Stimulated activated CD4-positive, alpha-beta T cell treated with anti-CD3 and anti-CD28 coated beads, Interleukin-4, amount 100 ng/mL, for 1 hour (primary cell): ENCODE measurements at places on chromosomes 7 and 10.

DNA sequence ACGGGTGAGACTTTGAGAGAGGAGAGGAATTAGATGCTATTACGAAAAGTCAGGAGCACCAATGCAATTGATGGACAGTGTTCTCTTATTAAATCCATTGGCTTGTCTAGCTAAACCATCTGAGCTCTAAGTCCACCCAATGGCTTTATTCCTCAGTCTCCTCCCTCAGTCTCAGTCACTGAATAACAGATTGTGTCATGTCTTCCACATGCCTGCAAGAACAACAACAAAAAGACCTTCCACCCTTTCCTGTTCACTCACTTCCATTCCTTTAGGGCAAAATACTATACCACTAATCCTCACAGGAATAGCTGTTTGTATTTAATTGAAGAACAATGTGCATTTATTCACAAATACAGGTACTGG, 154.8 kb upstream of the LAMB4 start:
- DNase-seq: no peak

- DNase-seq: no peak
These were observed 43.1 kb downstream of the BRAF start for GRCh38 chr7:140881507-140882228.

DNA sequence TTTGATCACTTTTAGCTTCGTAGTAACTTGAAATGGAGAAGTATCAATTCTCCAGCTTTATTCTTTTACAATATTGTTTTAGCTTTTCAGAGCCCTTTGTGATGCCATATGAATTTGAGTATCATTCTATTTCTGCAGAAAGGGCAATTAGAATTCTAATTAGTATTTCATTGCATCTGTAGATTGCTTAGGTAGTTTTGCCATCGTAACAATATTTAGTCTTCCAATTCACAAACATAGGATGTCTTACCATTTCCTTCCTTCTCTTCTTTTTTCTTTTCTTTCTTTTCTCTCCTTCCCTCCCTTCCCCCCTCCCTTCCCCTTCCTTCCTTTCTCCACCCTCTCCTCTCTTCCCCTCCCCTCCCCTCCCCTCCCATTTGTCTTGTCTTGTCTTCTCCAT, 105.0 kb downstream of the MAPK8 start:
- no peak for DNase-seq

DNA sequence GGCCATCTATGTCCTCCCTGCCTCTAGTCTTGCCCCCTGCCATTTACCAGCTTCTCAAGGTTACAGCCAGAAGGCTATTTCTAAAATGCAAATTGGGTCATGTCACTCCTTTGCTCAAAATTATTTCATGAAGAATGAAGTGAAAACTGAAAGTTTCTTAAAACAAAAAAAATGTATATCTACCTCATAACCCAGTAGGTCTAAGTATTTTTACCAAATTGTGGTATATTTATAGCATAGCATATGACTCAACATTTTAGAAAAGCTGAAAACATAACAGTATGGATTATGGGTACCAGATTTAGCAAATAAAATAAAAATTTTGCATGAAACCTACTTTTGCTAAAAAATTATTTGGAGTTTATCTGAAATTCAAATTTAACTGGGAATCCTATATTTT, 78.4 kb downstream of the SLC16A9 start:
- no peak for DNase-seq

DNA sequence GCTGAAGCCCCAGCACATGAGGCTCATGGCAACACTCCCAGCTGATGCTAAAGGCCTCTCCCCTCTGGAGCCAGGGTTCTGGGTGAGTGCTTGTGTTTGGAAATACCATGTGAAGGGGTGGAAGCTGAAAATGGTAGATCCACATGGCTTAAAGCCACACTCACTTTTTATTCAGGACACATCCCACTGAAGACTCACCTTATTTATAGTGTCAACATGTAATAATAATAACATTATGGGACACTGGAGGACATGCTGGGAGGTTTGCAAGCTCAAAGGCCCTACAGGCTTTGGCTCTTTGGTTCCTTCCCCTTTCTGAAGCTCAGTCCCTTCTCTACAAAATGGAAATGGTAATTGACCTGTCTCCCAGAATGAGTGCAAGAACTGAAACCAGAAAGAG, 318.0 kb downstream of the GRID1 start:
- DNase-seq: no peak

- no peak for DNase-seq
These were observed 54.7 kb downstream of the STEAP1B start for GRCh38 chr7:22445140-22445743.

DNA sequence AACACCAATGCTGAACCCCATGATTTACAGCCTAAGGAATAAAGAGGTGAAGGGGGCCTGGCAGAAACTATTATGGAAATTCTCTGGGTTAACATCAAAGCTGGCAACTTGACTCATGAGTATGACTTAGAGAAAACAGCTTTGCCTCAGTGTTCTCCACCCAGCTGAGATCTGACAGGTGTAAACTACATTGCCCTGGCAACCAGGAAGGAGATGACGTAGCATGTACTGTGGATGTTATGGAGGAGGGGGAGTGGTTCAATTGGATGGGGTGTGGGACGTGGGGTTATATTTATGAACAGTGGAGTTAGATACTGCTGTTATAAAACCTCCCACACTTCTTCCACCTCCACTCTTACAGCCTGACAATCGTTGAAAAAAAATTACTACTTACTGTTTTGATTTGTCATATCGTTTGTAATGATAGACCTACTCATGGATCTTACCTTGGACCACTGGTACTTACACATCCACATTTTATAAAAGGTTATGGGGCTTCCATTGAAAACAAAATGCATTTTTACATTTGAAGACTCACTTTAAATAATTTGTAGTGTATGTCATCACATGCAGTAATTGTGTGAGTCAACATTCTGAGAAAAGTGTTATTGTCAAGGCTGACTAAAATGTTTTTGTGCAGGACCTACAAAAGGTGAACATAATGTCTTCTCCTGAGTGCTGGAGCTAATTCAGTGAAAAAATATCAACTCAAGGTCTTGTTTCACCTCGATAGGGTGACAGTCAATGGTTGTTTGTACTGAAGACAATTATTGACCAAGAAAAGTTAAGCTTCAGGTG, 6.4 kb downstream of the OR2F1 start:
- DNase-seq: no peak

DNA sequence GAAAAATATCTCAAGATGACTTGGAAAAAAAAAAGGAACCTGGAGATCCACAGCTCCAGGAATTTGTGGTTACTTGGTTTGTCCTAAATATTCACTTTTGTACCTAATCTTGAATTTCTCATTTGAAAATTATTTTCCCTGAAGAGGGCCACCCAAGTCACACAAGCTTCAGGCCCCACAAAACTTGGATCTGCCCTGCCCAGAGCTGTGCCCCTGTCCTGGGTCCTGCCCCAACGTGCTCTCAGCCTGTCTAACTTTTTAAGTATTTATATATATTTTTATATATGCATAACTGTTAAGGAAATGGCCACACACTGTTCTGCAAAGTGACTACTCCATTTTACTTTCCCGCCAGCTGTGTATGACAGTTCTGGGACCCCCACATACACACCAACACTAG, 123.5 kb downstream of the ARHGAP22 start:
- no peak for DNase-seq

DNA sequence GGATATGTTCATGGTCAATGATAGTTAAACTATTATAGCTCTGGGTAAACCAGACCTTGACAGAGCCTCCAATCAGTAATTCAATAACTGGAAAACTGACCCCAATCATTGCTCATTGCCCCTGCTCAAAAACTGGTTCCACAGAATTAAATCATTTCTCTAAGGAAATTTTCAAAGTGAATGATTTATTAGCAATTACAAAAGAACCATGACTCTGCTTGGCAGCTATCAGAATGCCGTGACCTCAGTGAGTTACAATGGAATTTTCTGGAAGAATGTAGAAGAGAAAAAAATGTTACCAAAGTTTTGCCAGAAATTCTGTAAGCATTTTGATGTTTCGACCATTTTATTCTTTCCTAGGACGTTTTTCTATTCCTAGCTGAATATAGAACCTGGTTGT, 106.8 kb upstream of the APBB1IP start:
- DNase-seq: no peak

DNA sequence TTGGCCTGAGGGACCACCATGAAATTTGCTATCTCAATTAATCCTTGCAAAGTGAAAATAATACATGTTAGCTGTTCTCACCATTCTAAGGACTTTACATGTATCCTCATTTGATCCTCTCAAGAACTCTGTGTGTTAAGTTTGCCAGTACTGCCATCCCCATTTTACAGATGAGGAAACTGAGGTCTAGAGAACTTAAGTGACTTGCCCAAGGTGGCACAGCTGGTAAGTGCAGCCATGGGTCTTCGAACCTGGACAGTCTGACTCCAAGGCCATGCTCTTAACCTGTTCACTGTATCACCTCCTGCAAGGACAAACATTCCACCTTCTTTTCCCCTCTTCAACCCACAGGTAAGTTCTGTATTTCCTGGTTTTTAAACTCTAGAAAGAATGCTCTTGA, 85.3 kb upstream of the NFE2L3 start:
- DNase-seq: no peak

- no peak for DNase-seq
These were observed 24.9 kb downstream of the C10orf71 start for GRCh38 chr10:49323896-49324270.

DNA sequence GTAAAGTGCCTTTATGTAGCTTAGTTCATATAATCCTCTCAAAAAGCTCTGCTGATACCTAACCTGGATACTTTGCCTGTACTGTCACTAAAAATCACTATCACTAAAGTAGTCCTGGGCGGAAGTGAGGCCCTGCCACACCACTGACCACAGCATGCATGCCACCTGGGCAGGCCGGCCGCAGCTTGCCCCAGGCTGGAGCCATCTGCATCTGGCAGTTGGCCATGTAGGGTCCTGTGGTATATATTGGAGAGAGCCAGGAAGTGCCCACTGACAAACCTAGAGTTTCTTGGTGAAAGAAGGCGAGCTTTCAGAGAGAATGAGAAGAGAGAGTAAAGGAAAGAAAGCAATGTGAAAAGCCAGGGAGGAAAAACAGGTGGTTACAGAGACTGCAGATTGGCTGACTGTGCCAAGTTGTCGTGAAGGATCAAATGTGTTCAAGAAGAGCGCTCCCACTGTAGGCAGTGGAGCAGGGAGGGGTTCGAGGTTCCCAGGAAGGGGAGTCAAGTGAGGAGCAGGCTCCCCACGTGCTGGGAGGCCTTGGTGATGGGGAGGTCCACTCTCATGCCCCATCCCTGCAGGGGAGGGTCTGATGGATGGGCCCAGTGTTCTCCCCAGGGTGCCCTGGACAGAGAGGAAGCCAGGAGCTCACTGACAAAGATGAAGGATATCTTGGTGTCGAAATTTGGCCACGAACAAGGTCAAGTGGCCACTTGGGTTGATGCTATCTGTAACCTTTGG, 13.6 kb downstream of the LOXL4 start:
- DNase-seq: no peak

DNA sequence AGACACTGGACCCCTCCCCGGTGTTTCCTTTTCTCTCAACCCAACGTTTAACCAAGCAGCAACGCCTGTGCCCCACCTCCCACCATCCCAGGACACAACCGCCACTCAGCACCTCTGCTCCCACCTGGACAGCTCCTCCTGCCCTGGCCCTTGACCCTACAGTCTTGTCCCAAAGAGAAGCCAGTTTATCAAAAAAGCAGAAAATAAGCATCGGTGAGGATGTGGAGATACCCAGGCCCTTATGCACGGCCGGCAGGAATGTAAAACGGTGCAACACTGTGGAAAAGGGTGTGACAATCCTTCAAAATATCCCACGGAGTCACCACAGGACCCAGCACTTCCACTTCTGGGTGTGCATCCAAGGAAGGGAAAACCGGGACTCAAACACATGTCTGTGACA, 176.2 kb upstream of the RNF32 start:
- DNase-seq: no peak

- DNase-seq: no peak
These were observed 10.8 kb upstream of the XPNPEP1 start for GRCh38 chr10:109933984-109934565.

GRCh38 chr7:158403013-158403821, 184.4 kb downstream of the PTPRN2 start:
- no peak for DNase-seq

DNA sequence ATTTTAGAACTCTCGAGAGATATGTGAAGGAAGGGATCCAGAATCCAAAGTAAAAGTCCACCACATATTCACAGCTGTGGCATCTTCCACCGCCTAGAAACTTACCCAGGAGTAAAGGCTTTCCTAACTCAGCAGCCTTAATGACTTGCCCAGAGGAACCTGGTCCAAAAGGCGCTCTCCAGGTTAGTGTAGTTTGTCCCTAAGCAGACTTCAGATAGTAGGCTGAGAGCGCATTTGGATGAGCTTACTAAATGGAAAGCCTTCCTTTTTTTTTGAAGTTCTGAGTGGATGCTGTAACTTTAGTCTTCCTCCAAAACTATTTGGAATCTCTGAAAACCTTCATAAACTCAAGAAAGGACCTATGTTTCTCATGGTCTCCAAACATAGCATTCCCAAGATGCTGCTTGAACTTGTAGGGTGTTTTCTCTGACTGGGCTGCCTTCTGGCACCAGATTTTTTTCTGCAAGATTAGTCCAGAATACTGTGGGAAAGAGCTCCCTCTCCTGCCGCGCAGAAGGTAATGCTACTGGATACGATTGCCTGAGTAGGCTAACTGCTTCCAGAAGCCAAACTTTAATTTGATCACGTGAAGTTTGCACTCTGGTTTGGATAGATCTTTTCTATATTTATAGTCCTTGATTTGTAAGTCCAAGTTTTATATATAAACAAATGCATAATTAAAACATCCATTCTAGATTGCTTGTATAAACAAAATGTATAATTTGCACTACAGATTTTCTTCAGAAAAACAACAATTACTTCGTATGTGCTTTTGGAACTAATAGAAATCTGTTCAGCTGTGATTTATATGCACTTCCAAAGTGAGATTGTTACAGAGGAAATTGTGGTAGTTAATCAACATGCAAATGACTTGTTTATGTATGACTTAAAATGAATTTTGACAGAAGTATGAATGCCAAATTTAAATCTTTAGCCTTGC, 19.6 kb upstream of the GPR37 start:
- DNase-seq: no peak

- no peak for DNase-seq
These were observed 17.6 kb downstream of the RSU1 start for GRCh38 chr10:16799621-16800020.

DNA sequence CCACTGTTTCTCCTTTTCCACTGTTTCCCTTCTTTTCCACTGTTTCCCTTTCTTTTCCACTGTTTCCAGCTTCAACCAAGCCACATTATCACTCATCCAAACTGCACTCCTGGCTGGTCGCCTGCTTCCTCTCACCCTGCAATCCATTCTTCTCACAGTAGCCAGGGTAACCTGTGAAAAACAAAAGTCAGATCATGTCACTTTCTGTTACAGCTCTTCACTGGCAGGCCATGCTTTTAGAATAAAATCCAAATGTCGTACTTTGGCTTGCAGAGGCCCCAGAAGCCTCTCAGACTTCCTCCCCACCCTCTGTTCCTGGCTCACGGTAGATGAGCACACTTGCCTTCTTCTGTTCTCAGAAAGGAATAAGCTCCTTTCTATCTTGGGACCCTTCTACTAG, 33.9 kb downstream of the STARD3NL start:
- no peak for DNase-seq

GRCh38 chr10:23516530-23516929, 77.7 kb downstream of the OTUD1 start:
- no peak for DNase-seq
